ENCODE measurements at places on chromosomes 5 and 9.

GRCh38 chr9:69204326-69204725, 30.2 kb downstream of the TJP2 start:
- DNase-seq: no peak

DNA sequence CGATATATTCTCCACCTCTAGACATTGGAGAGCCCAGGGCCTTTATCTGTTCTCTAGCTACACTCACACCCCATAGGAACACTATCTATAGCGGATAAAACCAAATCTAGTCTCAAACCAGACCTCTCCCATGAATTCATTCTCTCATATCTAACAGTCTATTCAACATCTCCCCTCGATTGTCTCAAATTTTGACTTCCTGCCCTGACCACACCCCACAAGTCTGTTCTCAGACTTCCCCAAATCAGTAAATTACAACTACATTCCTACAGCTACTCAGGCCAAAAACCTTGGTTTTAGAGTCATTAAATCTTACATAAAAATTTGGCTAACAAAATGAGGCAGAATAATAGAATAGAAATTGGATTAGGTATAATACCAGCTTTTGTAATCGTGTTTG, 12.5 kb upstream of the SLC1A3 start:
- no peak for DNase-seq

- DNase-seq: no peak
Measured at GRCh38 chr9:121373011-121373729, 3.1 kb upstream of the STOM start.

DNA sequence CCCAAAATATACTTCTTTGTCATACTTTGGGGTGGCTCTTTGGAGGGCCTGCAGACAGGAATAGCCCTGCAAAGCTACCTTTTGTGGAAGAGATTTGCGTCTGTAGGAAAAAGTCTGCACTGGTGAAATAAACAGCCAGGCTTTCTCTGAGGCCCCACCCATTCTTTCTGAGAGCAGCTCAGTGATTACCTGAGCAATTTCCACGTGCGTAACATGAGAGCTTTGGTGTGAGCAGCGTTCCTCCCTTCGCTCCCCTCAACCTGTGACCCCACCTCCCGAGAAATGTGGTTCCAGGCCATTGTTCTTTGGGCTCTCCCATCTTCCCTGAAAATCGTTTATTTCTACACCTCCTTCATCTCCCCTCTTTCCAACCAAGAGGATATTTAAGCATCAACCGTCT, 23.8 kb upstream of the FBP1 start:
- no peak for DNase-seq

- no peak for DNase-seq
Measured at GRCh38 chr9:136762915-136763648, 1.2 kb downstream of the LCN15 start.

Measured in GM19239 (cell line).